Left ventricle myocardium inferior (tissue), 1 donor: ENCODE measurements at places on chromosomes 16 and 17. TPM values are rescaled to one million over a fixed set of nuclear protein-coding genes. Genes with fewer than 3 reads are reported as not detected.

DNA sequence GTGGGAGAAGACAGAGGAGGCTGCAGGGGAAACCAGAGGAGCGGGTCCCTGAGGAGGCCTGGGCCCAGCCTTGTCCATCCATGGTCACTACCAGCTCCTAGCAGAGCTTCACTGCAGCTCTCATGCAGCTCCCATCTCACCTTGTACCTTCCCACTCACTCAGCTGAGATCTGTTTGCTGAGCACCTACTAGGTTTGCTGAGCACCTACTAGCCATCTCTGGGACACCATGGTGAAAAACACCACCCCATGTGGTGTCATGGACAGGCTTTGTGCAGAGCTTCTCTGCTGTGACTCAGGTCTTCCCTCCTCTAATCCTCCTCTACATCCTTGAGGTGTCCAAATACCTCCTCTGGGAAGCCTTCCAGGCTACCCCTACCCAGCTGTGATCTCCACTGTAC is 58.6 kb downstream of the ENGASE start:
- DNase-seq = no peak

DNA sequence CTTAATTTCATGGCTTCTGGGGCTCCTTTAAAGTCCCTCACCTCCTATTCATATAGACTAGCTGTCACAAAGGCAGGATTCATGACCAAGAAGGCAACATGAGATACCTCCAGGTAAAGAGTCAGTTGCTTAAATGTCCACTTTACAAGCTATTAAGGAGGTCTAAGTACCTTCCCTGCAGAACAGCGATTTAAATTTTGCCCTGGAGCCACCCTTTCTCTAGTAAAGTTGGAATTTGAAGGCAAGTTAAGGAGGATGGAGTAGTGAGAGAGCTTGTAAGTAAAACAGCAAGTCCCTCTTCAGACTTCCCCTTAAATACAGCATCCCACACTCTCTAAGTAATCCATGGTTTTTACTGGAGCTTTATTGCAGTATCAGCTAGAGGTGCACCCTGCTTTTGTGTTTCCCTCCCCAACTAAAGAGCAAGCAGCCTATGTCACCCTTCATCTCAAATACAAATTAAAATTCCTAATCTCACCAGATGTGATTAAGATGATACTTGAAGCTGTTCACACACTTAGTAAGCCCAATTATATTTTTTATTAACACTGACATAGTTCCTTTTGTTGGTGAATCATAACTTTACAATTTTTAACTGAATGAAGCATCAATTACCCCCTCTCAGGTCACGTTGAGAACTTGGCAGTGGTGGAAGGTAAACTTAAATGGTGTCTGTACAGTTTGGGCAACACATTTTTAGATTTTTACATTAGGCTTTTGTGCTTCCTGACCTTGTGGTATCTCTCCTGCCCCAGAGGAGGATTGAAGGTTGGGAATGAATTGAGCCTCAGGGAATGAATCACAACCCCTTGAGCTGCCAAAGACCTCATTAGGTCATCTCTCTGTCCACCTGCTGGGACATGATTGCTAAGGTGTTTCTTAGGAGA is 108.9 kb downstream of the TANGO6 start:
- DNase-seq = no peak

- no peak for DNase-seq
Observed at GRCh38 chr17:1390432-1391367, 9.3 kb downstream of the YWHAE start.

- DNase-seq = no peak
Observed at GRCh38 chr17:29163563-29163962, 16.6 kb downstream of the MYO18A start.

GRCh38 chr17:63029541-63029940 is 63.5 kb downstream of the TANC2 start:
- DNase-seq = no peak

GRCh38 chr17:16155536-16155935 is 59.8 kb downstream of the NCOR1 start:
- DNase-seq = no peak

GRCh38 chr17:50524838-50525237 is 7.7 kb upstream of the EPN3 start:
- no peak for DNase-seq

GRCh38 chr17:68344701-68345136 is 53.4 kb downstream of the ARSG start:
- DNase-seq = no peak

GRCh38 chr16:56728980-56729734 is 772 bp upstream of the NUP93 start:
- DNase-seq = no peak

Gene CFDP1
- 24.9 TPM for total RNA-seq

Gene IGF2BP1
- total RNA-seq = not detected

Gene PYDC1
- total RNA-seq = not detected
